ENCODE measurements at places on chromosomes 2 and 18.

GRCh38 chr18:69757733-69758132 lies 189.9 kb downstream of the CD226 start:
- DNase-seq: no peak

DNA sequence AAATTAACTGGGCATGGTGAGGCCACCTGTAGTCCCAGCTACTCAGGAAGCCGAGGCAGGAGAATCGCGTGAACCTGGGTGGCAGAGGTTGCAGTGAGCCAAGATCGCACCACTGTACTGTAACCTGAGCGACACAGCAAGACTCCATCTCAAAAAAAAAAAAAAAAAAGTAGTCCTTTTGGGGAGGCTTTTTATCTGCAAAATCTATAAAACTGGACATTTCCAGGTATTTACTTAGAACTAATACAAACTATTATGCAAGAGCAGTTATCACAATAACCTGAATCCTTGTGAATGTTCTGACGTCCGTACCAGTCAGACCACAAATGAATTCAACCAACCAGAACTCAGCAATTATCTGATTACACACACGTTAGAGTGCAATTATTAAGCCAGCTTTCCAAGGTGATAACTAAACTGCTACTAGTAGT lies 8.8 kb upstream of the RAPH1 start:
- DNase-seq: no peak

- DNase-seq: no peak
Measured at GRCh38 chr18:524466-524865, 24.0 kb upstream of the COLEC12 start.

DNA sequence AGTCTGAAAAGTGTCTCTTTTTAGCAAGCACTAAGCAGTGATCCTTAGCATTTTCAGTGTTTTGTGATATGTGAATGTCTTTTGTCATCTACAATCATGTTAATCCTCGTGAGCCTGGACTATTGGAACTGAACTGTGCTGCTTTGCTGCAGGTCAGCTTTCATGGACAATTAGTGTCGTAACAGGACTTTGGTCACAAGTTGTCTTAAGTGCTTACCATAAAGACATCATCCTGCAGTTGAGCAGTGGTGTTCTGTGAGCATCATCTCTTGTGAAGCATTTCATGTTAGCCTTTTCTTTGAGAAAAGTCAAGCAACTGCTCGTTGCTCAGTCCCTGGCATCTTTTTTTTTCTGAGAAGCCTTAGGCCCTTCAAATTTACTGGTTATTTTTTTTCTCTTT lies 135.9 kb downstream of the ZNF407 start:
- no peak for DNase-seq

DNA sequence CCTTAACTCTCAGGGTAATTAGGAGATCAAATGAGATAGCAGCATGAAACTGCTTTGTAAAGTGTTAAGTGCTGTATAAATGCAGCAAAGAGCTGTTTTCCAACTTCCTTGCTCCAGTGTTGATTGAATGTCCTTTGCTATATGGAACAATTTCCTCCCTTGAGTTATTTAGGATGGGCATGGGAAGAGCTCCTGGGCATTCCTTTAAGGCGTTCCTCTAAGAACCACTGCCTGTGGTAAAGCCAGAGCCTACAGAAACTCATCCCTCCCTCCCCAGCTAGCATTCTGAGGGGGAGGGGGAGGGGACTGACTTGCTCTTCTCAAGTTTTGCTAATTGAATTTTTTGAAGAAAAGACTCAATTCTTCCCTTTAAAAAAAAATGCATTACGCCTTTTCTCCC lies 1.4 kb downstream of the AKAIN1 start:
- no peak for DNase-seq

DNA sequence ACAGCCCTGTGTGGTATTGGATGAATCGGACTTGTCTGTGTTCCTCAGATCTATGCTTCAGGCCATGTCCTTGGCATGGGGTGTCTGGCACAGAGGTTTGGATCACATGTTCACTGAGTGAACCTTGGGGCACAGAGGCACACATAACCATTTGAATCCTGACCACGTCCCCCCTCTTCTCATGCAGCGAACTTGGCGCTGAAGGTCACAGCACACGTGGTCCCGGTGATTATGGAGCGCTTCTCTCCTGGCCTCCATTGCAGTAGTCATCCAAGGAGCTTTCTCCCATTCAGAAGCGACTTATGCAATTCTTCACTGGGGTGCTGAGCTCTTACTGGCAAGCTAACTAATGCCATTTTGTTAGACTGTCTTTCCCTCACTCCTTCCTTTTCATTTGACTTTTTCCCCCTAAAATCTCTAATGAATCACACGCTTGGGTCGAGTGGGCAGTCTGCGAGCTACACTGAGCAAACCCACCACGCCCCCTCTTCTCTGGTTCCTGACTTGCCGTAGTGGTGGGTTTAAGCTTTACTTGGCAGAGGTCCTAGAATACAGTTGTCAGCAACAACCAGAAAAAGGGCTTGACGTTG lies 59.4 kb downstream of the KCNG2 start:
- no peak for DNase-seq

- DNase-seq: no peak
Measured at GRCh38 chr18:5431836-5432575, 111.8 kb downstream of the EPB41L3 start.
